Stimulated activated CD4-positive, alpha-beta T cell treated with anti-CD3 and anti-CD28 coated beads, Interleukin-2, amount 100 ng/mL, for 24 hours (primary cell): ENCODE measurements at places on chromosomes 11 and 22.

- DNase-seq = no peak
Measured at GRCh38 chr11:126403658-126404057, 48.2 kb downstream of the ST3GAL4 start.

- DNase-seq = no peak
Measured at GRCh38 chr11:121555121-121555520, 102.4 kb upstream of the SORL1-AS1 start.

- DNase-seq = no peak
Measured at GRCh38 chr22:23678133-23678532, 12.7 kb upstream of the RGL4 start.

GRCh38 chr11:8789864-8790263 is 107.3 kb downstream of the RPL27A start:
- no peak for DNase-seq

GRCh38 chr11:72048766-72049460 is 31.4 kb downstream of the NUMA1 start:
- DNase-seq = no peak
